ENCODE measurements at places on chromosomes 11 and 22.

- no peak for DNase-seq
Measured at GRCh38 chr11:62067741-62068140, 56.1 kb upstream of the INCENP start.

DNA sequence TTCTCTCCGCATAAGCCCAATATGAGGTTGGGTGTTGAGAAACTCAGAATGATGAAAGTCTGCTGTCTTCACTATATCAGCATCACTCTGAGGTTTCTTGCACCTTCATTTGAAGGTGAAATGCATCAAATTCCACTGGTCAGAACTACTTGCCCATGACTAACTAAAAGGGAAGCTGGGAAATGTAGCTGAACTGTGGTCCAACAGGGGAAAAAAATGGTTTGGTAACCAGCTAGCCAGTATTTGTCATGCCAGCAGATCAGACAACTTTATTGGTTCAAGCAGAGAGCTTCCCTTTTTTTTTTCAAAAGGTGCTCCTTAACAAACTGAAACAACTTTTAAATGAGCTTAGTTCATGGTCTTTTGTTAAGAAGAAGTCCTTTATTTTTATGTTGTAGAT, 14.2 kb upstream of the PIK3C2A start:
- DNase-seq = no peak

DNA sequence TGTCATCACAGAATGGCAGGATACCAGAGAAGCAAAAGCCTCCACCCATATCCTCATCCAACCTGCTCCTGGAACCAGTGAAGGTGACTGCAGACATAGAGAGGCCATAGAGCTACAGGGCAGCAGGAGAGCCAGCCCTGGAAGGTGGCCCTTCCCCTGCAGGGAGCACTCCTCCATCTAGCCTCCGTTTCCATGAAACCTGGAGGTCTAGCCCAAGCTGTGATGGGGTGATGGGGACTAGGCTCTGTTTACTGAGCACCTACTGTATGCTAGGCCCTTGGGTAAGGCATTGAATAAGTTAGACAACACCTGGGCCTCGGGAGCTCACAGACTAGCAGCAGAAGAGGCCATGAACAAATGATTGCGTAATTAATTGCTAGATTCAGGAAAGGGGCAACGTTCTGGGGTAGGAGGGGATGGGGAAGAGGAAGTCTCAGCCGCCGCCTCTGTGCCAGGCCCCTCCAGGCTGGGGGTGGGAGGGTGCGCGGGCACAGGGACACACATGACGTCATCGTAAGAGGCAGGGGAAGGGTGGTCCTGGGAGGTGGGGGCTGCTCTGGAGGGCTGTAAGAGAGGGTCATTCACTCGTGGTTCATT, 784 bp upstream of the SYNGR1 start:
- DNase-seq = no peak

GRCh38 chr11:111733611-111734088, 32.5 kb downstream of the PPP2R1B start:
- DNase-seq = no peak

- DNase-seq = no peak
Measured at GRCh38 chr22:44672632-44673031, 29.4 kb upstream of the PRR5 start.

GRCh38 chr22:37298748-37299495, 16.6 kb downstream of the CYTH4 start:
- DNase-seq = no peak

DNA sequence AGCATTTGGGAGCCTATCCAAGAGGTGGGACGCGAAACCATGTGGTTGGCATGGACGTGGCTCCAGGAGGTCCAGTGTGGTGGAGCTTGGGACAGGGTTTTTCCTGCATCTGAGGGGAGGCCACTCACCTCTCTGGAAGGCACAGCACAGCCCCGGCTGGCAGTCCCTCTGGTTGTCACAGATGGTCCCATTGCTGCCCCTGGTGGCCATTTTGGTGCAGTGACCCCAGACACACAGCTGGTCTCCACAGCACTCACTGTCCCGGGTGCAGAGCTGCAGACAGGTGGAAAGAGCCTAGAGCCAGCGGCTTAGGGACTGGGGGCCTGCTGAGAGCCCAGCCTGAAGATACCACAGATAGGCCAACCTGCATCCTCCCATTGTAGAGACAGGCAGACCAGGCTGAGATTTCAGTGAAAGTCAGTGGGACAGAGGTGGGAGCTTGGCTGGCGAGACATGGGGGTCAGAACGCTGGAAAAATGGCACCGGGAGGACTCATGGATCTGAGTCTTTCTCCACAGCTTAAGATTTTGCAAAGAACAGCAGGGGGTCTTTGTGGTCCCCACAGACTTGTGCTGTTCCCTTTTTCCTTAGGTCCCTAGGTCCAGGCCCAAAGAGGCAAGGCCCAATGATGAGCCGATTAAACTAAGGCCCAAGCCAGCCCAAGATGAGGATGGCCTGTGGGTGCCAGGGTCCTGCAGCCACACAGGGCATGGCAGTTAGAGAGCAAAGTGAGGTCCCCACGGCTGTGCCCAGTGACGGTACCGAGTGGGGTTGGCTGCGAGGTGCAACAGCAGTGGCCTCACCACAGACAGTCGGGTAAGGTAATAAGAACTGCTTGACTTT, 41.4 kb downstream of the DKK3 start:
- DNase-seq = no peak

GRCh38 chr11:56917708-56918400, 70.9 kb upstream of the OR5AK2 start:
- no peak for DNase-seq

DNA sequence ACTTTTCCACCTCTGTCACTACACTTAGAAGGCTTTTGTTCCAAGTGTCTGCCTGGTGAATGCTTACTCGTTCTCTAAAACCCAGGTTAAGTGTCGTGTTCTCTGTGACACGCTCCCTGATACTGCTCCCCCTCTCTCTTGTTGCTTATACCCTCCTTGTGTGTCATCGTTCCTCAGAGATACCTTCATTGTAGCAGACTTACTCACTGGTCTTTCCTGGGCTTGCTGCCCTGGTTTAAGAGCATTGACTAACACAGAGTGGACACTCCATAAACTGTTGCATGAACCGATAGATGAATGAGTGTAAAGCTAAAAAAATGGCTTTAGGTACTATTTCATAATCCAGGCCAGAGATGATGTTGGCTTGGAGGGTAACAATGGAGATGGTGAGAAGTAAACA, 171.3 kb downstream of the GRIK4 start:
- no peak for DNase-seq

DNA sequence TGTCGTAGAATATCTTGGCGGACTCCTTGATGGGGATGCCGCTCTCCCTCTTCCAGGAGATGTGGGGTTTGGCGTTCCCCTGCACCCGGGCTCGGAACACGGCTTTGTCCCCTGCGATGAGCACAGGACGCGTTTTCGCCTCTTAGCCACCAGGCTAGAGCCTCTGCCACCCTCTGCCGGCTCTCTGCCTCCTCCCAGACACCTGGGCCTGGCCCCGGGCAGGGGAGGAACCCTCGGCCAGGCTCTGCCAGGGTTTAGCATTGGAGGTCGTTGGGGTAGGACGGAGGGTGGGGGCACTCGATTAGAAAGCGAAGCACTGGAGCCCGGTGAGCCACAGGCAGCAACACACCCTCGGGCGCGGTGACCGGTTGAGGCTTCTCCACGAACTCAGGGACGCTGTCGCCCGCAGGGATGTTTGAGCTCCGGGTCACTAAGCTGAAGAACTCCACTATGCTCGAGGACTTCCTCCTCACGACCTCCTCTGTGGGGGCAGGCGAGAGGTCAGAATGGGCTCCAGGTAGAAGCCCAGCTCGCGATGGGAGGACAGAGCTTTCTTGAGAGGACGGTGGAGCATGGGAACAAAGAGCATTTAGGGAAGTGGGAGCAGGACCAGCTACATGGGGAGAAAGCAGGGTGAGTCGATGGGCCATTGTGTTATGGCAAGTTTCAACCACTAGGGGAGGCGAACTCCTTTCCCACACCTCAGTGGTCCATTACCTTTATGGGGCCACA, 4.3 kb downstream of the IGSF22 start:
- no peak for DNase-seq

DNA sequence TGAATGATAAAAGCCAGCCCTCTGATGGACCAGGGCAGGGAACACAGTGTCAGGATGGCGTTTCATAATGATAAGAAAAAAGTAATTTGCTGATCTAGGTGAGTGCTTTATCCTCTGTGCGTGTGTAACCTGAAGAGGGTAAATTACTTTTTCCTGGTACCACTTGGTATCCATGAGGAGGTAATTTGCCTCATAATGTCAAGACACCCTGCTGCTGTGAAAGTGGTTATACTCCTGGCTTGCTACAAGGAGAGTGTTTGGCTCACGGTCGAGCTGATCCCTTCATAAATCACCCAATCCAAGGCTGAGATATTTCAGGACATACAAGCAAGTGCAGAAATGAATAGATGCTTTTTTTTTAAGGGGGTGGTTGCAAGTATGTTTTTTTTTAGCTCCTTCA, 207.2 kb upstream of the PGR start:
- no peak for DNase-seq

- no peak for DNase-seq
Measured at GRCh38 chr22:38835888-38836301, 7.9 kb downstream of the NPTXR start.

DNA sequence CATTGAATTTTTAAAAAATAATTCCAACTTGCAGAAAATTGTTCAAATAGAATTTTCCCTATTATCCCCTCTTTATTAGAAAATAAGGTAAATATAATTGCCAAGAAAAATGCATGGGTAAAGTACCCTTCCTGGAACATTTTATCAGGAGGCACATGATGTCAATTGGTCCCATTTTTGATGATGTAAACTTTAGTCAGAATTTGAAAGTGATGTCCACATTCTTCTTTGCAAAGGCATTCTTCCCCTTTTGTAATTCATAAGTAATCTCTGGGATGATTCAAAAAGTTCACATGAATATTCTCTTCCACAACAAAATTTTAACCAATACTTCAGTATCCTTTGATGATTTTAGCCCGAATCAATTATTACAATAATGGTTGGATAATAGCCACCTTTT, 86.9 kb upstream of the ANO3 start:
- DNase-seq = no peak

- no peak for DNase-seq
Measured at GRCh38 chr11:10302744-10303557, 1.9 kb upstream of the ADM start.

GRCh38 chr11:71309181-71309580, 56.8 kb upstream of the SHANK2 start:
- DNase-seq = no peak

DNA sequence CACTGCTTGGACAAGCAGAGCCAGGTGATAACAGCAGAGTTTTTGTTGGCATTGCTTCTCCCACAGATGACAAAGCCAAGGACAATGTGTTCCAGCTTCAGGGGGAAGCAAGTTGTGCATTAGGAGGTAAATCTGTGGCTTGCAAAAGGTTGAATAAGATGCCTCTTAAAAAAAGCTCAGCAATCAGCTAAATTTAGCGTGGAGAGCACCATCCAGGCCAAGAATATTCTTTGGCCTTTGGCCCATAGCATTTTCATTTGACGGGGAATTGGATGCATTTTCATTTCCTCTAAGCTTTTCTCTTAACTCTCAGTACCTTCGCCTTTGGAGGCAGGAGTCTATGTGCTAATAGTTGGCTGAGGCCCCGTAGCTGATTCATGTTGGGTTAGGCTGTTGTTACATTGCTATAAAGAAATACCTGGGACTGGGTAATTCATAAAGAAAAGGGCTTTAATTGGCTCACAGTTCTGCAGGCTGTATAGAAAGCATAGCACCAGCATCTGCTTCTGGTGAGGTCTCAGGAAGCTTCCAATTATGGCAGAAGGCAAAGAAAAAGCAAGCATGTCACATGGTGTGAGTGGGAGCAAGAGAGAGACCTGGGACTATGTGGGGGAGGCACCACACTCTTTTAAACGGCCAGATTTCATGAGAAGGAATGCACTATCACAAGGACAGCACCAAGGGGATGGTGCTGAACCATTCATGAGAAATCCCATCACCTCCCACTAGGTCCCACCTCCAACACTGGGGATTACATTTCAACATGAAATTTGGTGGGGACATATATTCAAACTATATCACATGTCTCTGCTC, 350.1 kb upstream of the C11orf87 start:
- peak; percentile 48 for DNase-seq

DNA sequence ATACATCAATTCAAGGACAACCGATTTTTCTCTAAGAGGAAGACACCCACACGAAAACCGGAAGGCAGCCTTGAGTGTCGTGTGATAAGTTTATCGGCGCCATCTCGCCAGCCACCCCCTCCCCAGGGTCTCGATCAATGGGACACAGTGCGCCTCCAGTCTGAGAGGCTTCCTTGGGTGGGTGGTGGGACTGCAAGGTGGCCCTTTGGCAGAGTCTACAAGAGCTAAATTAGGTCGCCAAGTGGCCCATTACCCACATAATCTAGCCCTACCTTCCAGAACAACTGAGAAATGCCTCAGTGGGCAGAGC, 64.0 kb downstream of the CD6 start:
- no peak for DNase-seq

GRCh38 chr22:40178417-40179409, 988 bp downstream of the TNRC6B start:
- peak; percentile 43 for DNase-seq

GRCh38 chr22:24088816-24089215, 77.7 kb downstream of the CABIN1 start:
- peak; percentile 15 for DNase-seq

DNA sequence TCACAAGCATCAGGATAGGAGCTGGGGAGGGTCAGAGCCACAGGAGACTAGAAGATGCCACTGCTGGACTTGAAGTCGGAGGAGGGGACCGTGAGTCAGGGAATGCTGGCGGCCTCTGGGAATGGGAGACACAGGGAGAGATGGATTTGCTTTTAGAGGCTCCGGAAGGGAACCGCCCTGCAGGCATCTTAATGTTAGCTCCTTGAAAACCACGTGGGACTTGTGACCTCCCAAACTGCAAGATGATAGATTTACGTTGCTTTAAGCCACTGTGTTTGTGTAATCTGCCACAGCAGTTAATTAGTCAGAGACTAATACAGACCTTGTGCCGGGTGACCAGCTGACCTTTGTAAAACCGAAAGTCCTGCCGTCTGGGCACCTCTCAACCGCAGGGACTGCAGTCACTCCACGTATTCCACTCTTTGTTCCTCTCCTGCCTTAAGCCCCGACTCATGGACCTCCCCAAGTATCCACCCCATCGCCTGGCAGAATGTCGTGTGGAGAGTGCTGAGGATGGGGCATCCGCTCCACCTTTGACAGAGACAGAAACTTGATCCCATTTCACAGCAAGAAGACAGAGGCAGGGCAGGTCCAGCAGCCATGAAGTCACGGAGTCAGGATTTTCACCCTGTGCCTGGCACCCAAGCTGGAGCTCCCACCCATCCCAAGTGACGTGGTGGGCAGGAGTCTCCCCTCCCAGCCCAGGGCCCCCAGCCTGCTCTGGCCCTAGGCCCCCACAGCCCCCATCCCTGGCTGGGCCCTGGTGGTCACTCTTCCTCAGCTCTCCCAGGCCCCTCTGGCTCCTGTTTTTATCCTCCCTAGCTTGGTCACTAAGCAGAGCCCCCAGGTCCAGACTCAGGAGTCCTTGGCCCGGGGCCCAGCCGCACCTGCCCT, 19.4 kb upstream of the CTSD start:
- peak; percentile 3 for DNase-seq

GRCh38 chr11:43523632-43524031, 156.9 kb upstream of the HSD17B12 start:
- no peak for DNase-seq
